ENCODE measurements at places on chromosomes 11 and 22.

DNA sequence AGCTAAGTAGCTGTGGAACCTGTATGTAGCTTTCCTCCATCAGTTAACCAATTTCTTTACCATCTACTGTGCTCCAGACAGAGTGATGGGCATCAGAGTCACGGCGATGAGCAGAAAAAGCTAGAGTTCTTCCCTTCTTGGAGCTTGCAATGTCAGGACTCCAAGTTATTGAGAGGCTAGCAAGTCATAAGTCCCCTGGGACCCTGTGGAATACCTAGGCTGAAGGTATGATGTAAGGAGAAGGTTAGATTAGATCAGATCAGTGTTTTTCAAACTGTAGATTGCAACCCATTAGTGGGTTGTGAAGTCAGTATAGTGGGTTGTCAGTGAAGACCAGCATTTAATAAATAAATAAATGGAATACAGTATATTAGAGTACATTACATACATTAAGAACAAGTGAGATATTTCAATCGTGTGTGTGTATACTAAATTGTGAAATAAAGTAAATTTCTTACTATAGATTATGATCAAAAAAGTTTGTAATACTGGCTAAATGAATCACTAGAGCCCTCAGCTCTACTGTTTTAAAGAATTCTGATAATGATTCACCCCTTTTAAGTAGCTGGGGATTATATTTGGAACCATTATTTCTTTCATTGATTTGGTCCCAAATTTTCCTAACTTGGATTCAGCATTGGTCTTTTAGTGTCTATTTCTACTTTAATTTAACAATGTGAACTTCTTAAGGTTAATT, 52.3 kb downstream of the RASSF10 start:
- no peak for DNase-seq

GRCh38 chr11:7143908-7144307, 55.1 kb downstream of the RBMXL2 start:
- DNase-seq = no peak

GRCh38 chr11:56843816-56844215, 95.3 kb upstream of the OR9G4 start:
- no peak for DNase-seq

DNA sequence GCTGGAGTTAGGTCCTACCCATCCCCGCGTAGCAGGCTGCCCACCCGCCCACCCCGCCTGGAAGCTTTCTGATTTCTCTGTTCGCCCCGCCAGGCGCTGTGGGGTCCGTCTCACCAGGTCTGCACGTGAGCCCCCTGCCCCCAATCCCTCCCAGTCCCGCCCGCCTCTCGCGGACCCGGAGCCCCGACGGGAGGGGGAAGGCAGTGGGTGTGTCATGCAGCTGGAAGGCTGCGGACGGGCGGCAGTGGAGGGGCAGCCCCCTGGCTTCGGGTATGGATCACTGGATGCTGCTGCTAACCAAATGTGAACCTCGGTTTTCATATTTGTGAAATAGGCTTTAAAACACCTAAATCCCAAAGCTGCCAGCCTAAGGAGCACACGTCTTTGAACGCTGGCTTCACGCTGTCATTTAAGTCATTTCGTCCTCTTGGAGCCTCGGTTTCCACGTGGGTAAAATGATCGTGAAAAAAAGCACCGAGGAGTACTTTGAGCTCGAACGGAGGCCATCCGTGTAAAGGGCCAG, 568 bp upstream of the BIK start:
- no peak for DNase-seq

DNA sequence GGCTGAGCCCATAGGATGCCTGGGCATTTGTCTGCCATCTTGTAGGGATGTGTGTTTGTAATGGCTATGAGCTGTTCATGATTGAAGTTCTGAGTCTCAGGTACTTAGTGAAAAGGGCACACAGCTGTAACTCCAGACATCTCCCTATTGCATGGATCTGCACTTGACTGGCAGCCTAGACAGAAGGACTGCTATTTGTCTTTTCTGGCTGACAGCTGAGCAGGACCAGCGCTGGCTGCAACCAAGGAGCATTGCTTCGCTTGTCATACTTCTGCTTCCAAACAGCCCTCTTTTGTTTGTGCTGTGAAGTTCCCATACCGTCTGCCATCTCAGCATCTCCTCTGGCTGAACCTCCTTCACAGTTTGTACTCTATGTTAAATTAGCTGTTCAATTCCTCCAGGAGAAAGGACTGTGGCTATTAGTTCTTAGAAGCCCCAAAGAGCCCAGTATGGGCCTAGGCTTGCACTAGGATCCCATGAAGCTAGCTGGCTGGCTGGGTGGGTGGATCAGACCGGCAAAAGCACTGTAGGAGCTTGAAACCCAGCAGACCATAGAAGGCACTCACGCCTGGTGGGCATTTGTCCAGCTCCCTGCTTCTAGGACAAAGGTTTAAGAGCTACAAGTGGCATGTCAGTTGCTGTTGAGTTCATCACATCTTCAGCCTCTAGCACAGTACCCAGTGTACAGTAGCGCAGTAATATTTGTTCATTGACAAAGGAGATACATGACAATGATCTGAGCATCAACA, 20.4 kb downstream of the HIRA start:
- no peak for DNase-seq

DNA sequence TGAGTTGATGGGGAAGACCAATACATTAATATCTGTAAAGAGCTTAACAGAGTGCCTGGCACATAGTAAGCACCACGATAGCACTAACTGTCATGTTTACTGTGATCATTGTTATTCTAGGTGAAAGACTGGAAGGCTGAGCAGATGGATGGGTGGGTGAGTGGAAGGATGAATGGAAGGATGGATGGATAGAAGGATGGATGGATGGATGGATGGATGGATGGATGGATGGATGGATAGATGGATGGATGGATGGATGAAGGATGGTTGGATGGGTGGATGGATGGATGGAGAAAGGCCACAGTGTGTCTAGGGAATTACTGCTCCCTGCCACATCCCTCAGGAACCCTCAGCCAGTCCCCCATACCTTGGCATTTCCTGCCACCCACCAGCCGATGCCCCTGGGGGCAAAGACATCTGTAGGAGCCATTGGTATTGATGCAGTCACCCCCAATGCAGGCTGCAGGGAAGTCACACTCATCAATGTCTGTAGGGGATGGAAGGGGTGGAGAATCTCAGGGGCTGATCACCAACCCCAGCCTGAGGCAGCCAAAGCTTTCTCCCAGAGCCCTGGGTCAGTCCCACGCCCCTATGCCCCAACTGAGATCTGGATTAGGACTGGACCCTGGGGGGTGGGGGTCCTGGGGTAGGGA, 15.3 kb downstream of the LTBP3 start:
- DNase-seq = no peak

GRCh38 chr11:129817534-129818051, 1.9 kb downstream of the TMEM45B start:
- no peak for DNase-seq

GRCh38 chr22:37807410-37808293, at the start of gene GCAT:
TSS of gene GCAT (plus strand) at chr22:37807934. CDS start at chr22:37807968, 34 bp downstream.
- peak; percentile 62 for DNase-seq

DNA sequence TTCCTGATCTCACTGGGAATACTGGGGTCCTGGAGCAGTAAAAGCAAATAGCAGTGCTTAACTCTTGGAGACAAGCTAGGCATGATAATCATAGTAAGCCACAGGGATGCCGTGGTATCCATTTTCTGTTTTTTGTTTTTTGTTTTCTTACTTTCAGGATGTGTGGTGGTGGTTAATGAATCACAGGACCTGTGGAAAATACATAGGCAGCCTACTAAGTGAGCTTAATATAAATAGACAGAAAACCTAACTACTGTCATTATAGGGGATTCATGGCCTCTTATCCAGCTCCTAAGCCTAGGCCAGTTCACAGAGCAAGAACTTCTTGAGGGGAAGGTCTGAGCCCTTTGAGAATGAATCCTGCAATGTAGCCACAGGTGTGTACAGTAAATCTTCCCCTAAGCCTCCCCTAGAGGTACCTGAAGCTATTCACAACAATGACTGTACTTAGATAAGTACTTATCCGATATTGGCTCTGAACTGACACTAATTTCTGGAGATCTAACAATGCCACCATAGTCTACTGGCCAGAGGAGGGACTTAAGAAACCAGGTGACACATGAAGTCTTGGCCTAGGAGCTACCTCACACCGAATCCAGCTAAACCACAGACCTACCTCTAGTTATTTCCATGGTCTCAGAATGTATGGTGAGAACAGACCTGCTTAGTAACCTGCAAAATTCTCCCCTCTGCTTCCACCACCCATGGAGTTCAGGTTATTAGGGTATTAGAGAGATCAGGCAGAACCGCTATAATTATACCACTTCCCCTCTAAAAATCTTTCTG, 83.6 kb downstream of the ENTHD1 start:
- DNase-seq = no peak

DNA sequence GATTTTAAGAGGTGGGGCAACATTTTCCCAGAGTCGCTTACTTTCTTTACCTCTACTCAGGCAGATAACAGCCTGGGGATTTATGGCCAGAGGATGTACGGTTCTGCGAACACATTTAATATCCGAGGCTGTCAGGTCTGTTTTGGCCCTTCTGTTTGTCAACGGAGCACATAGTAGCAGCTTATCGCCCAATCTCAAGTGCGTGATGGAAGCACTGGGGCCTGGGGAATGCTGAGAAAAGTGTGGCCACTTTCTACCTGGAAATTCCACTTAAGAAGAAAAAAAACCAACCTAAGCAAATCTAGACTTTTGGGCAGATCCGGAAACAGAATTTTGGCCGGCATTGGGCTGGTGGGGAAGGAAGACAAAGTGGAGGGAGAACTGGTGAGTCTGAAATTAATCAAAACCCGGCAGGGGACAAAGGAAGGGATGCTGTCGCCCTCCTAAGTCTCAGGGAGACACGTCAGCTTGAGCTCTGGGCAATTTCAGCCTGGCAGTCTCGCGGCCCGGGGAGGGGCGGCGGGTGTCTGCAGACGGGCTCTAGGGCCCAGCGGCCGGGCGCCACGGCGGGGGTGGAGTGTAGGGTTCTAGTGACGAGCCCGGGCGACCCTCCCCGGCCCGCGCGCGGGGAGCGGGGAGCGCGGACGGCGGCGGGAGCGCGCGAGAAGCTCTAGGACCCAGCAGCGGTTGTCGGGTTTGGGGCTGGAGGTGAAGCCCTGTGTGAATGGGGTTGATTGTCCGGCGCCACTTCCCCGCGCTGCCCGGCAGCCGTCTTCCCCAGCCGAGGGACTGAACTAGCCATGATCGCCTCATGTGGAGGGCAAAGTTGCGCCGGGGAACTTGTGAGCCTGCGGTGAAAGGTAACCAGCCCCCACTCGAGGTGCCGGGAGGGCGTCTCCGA, at the start of gene AMOTL1:
Gene AMOTL1 (plus strand): TSS at position 656 of the 901 bp plus-strand sequence. CDS start 156 bp downstream, at position 812.
- DNase-seq = peak; percentile 4

DNA sequence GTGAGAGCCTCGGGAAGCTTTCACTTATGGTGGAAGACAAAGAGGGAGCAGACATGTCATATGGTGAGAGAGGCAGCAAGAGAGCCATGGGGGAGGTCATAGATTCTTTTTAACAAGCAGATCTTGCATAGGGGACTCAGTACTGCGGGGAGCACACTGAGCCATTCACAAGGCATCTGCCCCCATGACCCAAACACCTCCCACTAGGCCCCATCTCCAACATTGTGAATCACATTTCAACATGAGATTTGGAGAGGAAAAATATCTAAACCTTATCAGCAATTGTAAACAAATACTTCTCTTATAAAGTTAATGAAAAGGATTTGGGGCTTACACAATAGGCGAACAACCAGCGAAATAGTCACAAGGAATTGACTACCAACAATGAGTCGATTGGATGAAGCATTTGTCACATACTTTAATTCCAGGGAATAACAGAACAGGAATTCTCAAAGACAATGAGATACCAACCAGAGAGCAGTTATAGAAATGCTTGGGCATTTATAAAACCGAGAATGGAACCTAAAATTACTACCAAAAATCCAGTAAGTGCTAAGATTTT, 7.3 kb downstream of the DDI1 start:
- no peak for DNase-seq

DNA sequence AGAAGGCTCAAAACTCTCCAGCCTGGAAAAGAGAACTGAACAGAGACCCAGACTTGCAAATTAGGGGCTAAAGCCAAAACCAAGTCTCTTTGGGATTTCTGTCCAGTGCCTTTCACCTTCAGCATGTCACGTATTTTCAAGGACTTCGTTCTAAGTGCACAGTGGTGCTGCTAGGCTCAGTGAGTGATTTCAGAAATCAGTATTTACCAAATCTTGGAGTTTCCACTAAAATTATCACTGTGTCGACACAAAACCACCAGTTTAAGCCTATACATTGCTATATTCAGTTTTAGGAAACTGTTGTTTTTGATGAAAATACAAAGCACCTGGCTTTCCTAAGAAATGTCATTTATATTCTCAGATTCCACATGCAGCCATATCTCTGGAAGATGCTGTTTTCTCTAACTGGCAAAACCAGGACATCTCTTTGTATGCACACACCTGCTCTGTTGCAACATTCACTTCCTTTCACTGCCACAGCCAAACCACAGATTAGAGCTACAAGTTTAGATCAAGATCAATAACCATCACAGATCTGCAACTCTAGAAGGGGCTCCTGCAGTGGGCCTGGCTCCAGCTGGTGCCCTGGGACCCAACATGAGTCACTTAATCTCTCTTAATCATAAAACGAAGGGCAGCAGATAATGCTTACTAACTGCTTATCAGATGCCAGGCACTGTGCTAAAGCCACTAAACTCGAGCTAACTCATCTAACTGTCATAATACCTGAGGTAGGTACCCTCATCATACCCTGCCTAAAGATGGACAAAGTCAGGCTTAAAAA, 22.3 kb downstream of the SMCO4 start:
- DNase-seq = no peak

DNA sequence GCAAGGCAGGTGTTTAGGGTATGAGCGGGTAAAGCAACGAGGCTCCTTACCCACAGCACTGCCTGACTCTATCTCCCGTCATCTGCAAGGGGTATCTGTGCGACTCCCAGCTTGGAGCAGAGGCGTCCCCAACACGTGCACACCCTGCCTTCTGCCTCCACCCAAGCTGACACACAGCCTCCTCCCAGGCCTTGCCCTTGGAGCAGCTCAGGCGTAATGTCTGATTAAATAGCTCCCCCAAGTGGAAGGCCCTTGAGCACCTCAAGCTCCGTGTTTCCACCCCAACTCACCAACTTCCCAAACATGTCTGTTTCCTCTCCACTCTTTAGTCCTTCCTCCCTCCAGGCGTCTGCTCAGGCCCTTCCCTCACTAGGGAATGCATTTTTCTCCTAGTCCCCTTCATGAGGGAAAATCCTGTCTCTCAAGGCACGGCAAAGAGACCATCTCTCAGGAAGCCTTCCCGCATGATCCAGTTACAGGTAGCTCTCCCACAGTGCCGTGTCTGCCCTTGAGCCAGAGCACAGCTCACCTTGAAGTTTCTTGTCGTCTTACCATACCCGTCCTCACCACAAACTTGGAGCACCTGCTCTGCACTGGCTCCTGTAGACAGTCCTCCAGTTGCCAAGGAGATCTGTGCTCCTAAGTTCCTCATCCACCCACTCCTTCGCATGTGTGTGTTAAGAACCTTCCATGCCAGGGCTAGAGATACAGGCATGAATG, 15.8 kb downstream of the CYB5R2 start:
- no peak for DNase-seq

All from esophagus squamous epithelium (tissue), 5 donors.